ENCODE measurements at places on chromosomes 4 and X.

GRCh38 chr4:100359441-100359840 lies 158.4 kb downstream of the EMCN start:
- DNase-seq: no peak

GRCh38 chrX:1336331-1336943 lies at the start of gene IL3RA:
TSS of gene IL3RA (plus strand) at chrX:1336785. CDS start at chrX:1341766, 4,981 bp downstream.
- no peak for DNase-seq

DNA sequence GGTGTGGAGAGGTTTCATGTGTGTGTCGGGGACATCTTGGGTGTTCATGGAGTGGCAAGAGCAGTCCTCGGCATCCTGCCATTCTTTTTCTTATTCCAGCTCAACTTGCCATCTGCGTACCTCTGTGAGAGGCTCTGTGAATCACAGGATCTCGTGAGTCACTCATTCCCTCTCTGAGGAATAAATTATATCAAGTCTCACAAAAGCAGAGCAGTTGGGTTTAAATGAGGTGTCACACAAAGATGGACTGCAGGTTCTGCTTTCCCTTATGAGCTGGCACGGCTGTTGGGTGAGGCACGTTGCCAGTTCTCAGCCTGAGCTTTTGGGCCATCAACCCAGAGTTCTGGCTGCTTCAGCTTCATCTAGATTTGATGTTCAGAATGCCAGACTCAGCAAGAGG lies 6.8 kb upstream of the OCIAD2 start:
- DNase-seq: no peak

DNA sequence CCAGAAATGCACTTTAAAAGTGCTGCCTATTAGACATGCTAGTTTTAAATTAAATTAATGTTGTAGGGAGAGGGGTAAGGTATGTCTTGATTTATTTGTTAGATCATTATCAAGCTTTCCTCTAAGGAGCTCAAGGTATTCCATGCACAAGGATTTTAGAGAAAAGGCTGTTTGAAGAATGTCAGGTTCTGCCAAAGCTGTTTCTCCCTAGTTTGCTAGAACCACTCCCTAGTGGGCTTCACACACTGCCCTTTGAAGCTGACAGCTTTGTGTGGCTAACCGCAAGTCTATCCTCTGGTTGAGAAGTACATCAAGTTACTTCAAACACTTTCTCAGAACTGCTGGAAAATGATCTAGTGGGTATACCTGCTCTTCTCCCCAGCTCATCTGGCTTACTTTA lies 32.3 kb downstream of the RASL11B start:
- DNase-seq: no peak

- peak; percentile 62 for DNase-seq
Observed at GRCh38 chr4:114780205-114780604, 181.6 kb downstream of the UGT8 start.

DNA sequence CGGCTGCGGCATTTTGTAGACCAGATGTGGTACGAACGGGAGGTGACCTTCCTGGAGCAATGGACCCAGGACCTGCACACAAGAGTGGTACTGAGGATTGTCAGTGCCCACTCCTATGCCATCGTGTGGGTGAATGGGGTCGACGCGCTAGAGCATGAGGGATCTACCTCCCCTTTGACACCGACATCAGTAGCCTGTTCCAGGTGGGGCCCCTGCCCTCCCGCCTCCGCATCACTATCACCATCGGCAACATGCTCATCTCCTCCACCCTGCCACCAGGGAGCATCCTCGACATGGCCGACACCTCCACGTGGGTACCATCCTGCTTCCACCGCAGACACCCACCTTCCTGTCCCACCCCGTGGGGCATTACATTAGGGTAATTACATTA lies 46.2 kb downstream of the SMARCA5 start:
- DNase-seq: peak; percentile 64

- no peak for DNase-seq
Observed at GRCh38 chrX:38312436-38312835, 14.9 kb downstream of the RPGR start.

DNA sequence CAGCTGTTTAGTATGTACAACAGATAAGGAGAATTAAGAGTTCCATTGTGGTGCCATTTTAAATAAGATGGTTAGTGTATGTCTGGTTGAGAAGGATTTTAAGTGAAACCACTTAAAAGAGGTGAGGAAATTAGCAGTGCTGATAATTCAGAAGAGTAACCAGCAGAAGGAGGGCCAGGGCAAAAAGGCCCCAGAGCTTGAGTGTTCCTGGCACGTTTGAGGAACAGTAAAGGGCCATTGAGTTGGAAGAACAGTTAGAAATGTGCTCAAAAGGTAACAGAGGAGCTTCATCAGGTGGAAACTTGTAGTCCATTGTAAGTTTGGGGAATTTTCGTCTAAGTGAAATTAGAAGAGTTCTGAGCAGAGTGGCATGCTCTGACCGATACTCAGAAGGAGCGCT lies 606.2 kb upstream of the ZFP42 start:
- DNase-seq: no peak

DNA sequence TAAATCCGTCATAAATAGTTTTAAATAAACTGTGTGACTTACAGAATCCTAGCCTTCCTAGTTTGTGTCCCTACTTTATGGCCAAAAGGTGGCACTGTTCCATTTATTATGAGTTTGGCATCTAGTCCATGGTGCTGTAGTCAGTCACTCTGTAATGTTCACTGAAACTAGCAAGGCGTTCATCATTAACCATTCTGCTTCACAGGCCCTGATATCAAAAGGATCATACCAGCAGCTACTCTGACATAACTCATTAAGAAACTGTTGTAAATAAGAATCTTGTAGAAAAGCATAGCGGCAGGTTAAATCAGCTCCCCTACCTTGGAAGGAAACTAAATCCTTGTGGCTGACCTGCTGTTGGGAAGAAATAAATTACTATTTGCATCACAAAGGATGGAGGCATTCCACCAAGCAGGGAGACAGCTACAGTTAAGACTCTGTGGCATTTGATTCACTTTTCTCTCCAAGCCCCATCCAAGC lies 919.6 kb upstream of the DIAPH2 start:
- peak; percentile 75 for DNase-seq

DNA sequence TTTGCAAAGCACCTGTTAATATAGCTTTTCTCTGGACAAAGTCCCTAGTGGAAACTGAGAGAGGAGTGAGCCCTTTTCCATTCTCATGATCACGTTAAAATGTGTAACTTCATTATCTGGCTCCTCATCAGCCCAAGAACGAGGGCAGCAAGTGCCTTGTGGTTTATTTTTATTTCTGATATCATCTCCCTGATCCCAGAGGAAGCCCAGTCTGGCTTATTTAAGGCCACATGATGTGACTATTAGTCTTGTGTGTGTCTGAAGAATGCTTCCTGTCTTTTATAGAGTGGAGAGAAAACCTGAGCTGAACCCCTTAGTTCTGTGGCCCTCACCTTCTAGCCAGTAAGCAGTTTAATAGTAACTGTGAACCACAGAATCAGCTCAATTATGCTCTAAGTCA lies 67.2 kb downstream of the LHFPL1 start:
- DNase-seq: no peak

GRCh38 chr4:73992050-73992449 lies 4.1 kb upstream of the PPBP start:
- no peak for DNase-seq

- peak; percentile 87 for DNase-seq
Observed at GRCh38 chr4:40842725-40843423, 93.1 kb downstream of the NSUN7 start.

DNA sequence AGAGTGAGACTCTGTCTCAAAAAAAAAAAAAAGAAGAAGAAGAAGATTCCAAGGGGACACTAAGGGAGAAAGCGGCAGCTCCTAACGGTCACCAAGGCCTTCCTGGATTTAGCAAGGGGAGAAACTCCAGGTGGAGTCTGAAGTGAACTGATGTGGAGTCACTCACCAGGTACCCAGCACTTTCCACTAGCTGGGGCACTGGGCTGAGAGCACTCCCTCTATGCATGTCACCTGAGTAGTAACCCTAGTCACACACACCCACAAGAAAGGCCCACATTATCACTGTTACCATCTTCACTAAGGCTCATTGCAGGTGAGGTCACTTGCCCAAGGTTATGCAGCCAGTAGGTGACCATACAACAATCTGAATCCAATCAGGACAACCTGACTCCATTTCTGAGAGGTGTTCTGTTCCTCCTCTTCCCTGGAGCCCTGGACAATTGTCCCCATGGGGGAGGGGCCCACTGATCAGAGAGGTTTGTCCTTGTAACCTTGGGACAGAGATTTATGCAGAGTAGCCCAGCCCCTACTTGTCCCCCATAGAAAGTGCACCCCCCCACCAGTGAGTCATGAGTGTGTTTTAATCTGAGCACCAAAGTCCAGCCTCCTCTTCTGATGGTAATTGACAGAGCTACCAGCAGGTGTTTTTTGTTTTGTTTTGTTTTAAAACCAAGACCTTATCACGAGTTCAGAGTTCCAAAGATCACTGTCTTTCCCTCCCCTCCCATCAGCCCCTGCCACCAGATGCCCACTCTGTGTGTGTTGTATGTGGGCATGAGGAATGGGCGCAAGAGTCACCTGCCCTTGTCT lies 5.9 kb upstream of the SASH3 start:
- DNase-seq: peak; percentile 52

- DNase-seq: peak; percentile 42
Observed at GRCh38 chr4:186068581-186069348, at the start of gene TLR3. TSS of gene TLR3 (plus strand) at chr4:186069156. CDS start at chr4:186076620, 7,464 bp downstream.

DNA sequence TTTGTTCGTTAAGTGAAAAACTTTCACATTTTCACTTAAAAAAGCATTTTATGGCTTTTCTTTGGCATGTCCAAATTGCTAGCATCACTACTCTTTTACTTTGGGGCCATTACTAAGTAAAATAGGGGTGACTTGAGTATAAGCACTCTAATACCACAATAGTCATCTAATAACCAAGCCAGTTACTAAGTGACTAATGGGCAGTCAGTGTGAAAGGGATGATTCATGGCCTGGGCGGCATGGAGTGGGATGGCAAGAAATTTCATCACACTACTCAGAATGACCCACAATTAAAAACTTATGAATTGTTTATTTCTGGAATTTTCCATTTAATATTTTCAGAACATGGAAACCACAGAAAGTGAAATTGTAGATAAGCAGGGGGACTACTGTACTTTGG lies 60.9 kb downstream of the BMP15 start:
- DNase-seq: no peak

DNA sequence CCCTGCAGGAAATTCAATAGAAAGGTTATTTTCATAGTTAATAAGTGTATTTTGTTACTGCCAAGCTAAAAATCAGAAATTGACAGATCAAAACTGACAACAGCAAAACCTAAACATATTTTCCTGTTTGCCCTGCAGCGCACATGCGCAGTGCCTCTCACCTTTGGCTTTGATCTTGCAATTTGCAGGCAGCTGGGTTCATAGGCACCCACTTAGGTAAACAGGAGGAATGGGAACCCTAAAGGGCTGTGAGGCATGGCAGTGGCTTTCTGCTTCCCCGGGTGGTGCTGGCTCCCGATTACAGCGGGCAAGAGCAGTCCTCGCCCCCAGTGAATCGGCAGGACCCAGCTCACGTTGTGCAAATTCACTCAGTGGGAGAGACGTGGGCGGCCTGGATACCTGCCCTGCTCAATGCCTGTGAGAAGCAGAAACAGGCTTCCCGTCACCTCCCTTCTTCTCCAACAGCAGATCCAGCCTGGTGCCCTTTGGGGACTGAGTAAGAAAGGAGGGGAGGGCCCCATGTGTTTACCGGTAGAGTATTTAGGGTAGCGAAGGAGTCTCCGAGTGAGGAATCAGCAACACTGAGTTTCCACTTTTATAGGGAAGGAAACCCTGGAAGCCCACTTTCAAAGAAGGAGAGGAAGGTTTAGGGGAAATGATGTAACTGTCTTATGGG lies 25.7 kb downstream of the CCKAR start:
- no peak for DNase-seq

GRCh38 chr4:38667085-38667893 lies 3.3 kb downstream of the KLF3 start:
- DNase-seq: peak; percentile 99

DNA sequence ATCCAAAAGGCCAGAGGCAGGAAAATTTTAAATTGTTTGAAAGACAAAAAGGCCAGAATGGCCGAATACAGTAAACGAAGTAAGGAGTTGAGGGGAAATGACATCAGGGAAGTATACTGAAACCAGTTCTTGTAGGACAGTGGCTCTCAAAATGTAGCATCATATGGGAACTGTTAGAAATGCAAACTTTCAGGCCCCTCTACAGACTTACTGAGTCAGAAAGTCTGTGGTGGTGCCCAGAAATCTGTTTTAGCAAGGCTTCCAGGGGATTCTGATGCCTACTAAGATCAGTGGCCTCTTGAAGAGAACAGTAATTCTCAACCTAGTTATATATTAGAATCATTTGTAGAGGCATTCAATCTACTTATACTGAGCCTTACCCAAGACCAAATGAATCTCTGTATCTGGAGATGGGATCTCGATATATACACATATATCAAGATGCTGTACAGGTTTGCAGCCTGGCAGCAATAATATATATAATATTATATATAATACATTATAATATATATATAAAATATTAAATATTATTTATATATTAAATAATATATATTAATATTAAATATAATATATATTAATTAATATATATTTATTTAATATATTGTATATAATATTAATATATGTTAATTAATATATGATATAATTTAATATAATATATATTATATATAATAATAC lies 39.7 kb downstream of the ADAMTS3 start:
- DNase-seq: no peak

Data from DMS53 (cell line).